ENCODE measurements at places on chromosomes 16 and 17.

GRCh38 chr17:60920107-60920506 lies 242.5 kb downstream of the BCAS3 start:
- DNase-seq, result no peak

- peak; percentile 13 for DNase-seq
Observed at GRCh38 chr17:42274812-42275526, 1.2 kb downstream of the STAT5B start.

GRCh38 chr16:48212033-48212432 lies 32.1 kb upstream of the LONP2 start:
- no peak for DNase-seq

DNA sequence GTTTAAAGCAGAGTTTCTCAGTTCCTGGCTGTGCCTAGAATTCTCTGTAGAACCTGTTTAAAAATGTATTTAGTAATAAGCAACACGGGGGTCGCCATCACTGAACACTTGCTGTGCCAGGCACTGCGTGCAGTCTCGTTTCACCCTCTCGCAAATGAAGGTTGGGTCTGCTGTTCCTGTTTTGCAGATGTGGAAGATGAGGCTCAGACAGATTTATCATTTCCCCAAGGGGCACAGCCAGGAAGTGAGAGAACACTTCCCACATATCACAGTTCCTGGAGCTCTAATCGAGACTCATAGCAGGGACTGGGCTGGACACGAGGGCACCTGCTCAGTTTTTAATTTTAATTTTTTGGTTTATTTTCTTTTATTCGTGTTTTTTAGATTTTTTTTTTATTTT lies 122.7 kb downstream of the ABCC6 start:
- no peak for DNase-seq

DNA sequence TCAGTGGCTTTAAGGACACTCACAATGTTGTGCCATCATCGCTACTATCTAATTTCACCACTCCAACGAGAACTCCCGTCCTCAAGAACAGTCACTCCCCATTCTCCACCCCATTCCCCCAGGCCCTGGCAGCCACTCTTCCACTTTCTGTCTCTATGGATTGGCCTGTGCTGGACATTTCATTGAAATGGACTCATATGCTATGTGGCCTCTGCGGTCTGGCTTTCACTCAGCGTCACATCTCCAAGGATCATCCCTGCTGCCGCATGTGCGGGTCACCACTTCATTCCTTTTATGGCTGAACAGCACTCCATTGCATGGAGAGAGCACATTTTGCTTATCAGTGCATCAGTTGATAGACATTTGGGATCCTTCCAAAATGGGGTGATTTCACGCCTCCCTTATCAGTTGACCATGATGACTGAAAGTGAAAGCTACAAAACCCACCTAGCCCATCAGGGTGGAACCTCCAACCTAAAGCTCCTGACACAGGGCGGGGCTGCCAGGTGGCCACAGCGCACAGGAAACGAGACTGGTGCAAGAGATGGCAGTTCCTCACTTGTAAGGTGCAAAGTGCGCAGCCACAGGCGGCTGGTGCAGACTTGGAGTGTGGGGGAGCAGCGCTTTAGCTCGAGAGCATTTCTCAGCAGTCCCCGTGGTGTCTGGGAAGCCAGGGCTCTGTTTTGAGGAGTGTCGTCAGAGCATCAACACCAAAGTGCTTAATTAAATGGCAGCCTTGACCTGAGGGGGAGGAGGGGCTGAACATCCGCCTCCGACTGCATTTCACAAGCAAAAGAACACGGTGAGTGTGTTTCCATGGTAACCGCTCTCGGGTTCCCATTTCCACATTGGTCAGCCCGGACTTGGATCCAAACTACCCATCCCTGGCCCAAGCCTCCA lies 23.8 kb downstream of the COTL1 start:
- DNase-seq, result no peak

GRCh38 chr16:85335584-85336491 lies 223.6 kb upstream of the CIBAR2 start:
- DNase-seq, result peak; percentile 9

DNA sequence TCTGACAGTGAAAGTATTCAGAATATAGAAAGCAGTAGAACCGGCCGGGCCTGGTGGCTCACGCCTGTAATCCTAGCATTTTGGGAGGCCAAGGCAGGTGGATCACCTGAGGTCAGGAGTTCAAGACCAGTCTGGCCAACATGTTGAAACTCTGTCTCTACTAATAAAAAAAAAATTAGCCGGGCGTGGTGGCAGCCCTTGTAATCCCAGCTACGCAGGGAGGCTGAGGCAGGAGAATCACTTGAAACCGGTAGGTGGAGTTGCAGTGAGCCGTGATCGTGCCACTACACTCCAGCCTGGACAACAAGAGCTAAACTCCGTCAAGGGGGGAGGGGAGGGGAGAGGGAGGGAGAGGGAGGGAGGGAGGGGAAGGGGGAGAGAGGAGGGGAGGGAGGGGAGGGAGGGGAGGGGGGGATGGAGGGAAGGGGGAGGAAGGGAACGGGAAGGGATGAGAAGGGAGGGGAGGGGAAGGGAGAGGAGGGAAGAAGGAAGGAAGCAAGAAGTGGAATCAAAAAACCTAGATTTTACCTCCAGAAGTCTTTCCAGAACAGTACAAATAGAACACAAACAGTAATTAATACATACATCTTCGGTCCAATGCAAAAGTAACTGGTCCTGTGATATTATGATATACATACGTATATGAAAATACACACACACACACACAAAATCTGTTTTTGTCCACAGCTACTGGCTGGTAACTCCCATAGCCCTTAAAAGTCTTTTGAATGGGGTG lies 10.9 kb upstream of the NT5C start:
- no peak for DNase-seq

- DNase-seq, result no peak
Observed at GRCh38 chr16:35574454-35575431, 2115.3 kb downstream of the TP53TG3F start.

DNA sequence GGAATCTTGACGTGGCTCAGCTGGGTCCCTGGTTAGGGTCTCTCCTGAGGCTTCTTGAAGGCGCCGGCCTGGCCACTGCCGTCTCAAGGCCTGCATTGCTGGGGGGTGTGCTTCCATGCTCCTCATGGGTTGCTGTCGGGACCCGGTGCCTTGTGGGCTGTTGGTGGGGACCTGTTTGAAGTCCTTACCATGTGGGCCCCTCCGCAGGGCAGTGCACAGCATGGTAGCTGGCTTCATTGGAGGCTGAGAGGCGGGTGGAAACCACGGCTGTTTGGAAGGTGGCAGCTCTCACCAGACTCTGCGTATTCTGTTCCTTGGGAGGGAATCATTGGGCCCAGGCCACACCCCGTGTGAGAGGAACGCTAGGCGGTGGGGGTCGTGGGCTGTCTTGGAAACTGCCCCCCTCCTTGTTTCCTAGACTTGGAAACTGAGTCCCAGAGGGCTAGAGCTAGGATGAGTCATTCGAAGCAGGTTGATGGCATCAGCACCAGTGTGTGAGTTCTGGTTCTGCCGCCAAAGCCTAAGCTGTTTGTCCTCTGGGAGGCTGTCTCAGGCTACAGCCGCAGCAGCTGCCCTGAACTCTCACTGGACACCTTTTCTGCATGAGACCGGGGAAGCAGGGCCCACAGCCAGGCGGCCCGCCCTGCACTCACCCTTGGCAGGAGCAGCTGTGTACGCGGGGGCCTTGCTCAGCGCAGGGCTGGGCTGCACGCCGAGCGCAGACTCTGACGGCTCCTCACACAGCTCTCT lies 35.2 kb downstream of the ZNF750 start:
- DNase-seq, result no peak

GRCh38 chr16:75506574-75506973 lies 11.3 kb upstream of the CHST6 start:
- DNase-seq, result no peak

DNA sequence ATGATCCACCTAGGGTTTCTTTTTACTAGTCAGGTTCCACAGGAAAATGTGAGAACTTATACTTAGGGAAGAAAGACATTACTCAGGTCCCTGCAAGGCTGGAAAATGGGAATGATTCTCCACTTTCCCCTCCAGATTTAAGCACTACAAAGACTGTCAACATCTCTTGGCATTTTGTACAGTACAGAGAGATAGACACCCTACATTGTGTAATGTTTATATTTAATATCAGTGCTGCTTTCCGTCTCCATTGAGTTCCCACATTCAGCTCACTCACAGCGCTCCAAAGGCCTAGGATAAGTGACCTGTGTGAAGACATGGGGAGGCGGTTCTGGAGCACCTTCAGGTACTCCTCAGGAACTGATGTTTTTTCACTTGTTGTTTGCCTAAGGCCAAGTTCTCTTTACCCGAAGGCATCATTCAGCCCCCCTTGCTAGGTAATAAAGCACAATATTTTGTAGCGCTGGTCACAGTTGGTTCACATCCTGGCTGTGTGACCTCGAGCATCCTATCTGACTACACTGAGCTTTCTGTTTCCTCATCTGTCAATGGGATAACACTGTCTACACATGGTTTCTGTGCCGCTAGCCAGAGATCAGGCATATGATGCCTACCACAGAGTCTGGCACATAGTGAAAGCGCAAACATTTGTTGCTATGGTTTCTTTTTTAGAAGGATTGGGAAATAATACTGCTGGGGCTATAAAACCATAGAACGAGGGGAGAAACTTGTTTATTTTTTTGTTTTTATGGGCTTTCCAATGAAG lies 226.6 kb downstream of the ZFHX3 start:
- DNase-seq, result no peak

DNA sequence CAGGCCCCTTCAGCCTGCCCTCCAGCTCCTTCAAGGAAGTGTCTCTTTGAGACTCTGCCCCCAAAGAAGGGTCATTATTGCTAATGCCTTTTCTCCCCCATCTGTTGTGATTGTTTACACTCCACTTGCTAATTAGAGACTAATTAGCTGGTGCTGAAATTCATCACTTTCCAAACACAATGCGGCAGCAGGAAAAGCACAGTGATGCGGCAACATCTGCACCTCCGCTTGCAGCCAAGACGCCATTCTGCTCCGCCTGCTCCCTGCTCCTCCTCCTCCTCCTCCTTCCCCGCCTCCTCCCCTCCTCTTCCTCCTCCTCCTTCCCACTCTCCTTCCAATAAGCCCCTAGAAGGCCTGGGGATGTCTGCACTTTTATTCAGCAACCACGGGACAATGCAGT lies 110.5 kb downstream of the SDK2 start:
- no peak for DNase-seq

DNA sequence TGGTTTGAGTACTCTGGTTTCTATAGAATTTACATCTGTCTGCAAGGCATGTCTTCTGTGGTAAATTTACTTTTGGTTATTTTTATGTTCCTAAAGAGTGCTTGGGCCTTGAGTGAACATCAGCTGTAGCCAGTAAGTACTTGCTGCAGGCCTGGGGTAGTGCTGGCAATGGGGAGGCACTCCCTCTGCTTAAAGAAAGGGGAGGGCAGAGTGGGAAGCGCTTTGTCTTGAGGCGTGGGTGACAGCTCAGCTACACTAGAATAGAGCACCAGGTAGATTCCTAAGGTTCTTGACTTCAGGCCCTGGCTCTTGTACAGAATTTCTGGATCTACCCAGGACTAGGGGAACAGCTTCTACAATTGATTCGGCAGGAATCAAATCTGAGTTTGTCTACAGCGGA lies 50.6 kb downstream of the MPHOSPH6 start:
- DNase-seq, result no peak

DNA sequence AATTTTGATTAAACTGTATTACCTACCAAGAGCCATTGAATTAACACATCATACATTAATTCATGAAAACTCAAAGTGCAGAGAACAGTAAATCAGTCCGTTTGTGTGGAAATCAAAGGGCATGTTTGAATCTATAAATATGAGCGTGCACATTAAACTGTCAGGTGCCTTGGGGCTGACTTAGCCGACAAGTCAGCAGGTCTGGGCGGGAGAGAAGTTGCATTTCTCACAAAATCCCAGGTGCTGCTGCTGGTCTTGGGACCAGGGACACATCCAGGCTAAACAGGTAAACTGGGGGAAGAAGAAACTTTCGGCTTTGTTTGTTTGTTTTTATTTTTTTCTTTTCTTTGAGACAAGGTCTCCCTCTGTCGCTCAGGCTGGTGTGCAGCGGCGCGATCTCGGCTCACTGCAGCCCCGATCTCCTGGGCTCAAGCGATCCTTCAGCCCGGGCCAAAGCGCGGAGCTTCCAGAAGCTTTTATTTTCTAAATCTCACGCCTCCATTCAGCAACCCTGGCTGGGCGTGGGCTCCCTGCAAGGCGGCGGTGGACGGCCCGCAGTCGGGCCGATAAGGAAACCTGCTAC lies 213.9 kb downstream of the MRTFB start:
- DNase-seq, result no peak
